SK-N-SH treated with all-trans-retinoic acid at 6 μM for 48 hours (cell line): ENCODE measurements at places on chromosomes 16 and 17.

DNA sequence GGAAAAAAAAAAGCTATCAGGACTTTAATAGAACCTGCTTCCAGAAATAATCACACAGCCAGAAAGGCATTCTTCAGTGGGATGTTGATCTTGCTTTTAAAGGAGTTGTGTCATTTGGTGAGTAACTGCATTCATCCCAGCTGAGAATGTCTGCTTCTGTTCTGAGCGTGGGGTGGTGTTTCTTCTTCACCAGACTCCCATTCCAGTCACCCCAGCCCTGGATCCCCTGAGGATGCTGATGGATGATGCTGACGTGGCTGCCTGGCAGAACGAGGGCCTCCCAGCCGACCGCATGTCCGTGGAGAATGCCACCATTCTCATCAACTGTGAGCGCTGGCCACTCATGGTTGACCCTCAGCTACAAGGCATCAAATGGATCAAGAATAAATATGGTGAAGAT is 122.5 kb downstream of the ZNF18 start:
- ATAC-seq = no peak

GRCh38 chr16:78513838-78514237 is 414.4 kb downstream of the WWOX start:
- no peak for ATAC-seq

DNA sequence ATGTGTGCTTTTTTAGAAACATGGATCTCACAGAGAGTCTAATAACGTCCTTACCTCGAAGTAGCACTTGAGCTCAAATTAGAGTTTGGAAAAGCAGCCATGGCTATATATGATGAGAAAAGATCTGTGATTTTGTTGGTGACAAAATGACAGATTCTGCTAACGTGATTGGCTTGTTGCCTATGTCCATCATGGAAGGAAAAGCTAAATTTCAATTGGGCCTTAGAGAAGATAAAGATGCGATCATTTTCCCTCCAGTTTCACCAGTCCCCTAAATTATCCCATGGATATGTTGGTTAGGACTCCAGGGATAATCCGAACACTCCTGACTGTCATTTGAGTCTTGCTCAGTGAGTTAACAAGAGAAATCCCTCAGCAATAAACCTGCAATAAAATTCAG is 175.8 kb downstream of the C16orf95 start:
- no peak for ATAC-seq

DNA sequence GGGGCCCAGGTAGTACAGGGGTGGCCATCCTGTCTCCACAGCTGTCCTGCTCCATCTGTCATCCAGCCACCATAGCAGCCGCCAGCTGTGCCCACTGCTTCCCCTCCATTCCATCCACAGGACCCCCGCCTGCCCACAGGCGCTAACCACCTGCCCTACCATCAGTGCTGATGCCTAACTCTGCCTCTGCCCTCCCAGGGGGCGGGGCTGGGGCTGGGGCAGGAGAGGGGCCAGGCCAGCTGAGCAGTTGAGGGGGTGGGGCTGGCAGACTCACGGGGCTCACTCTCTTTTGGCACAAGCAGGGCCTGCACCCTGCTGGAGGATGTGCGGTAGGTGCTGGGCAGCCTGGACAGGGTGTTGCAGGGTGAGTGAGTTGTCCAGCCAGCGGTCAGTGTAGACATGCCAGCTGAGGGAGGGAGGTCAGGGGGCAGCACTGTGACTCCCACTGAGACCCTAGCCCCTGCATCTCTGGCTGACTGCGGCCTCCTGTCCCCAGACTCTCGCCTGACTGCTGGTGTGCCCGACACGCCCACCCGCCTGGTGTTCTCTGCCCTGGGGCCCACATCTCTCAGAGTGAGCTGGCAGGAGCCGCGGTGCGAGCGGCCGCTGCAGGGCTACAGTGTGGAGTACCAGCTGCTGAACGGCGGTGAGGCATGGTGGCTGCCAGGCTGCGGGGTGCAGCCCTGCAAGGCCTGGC is 9.6 kb downstream of the GALK1 start:
- ATAC-seq = peak; percentile 6

DNA sequence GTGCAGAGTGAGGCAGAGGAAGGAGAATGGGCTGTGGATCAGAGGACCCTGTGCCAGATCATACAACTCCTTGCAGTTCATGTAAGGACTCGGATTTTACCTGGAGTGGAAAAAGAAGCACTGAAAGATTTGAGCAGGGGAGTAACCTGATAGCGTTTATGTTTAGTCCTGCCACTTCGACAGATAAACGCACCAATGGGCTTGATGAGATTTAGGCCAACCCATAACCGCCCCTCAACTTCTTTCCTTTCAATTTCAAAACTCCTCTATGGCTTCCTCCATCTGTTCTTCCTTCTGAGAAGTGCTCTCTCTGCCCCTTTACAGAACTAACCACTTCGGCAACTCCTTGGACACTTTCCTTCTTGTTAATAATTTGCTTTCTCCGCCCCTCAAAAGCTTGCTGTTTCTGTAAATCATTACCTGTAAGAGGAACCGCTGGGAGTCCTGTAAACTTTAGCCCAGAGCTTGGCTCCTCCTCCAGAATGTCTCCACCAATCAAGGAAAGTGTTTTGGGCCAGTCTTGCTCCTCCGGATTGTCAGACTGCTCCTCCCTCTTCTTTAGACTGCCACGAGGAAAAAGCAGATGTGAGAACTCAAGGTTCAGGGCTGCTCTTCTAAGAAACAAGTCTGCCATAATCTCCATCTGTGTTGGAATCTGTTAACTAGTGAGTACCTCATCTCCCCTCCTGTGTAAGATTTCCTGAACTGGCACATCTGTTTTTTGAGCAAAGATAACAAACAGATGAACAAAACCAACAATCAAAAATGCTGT is at the start of gene ACSM3:
Gene ACSM3 (plus strand): TSS at position 554 of the 772 bp plus-strand sequence. CDS start 6,021 bp downstream, outside the sequence.
- ATAC-seq = peak; percentile 100

GRCh38 chr16:30721606-30722005 is 22.6 kb downstream of the SRCAP start:
- ATAC-seq = no peak
